ENCODE measurements at places on chromosomes 7 and 10.
A peak's percentile ranks its signal among the peaks of the same experiment; 100 is the strongest.

DNA sequence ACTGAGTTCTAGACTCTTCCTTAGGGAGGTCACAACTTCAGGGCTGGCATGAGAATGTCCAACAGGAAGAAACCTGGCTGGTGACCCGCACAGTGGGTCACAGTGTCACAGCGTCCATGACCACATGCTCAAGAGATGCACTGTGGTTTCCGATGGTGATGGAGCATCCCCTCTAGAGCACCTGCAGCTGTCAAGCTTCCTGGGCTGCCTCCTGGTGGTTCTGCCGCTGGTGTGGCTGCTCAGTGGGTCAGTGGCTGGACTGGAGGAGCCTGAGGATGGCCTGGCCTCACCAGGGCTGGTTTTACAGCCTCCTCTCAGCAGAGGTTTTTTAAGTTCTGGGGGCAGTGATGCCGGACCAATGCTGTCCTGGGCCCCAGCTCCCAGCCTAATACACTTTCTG is 149.3 kb downstream of the SH3PXD2A start:
- no peak for DNase-seq

- no peak for DNase-seq
These were observed 182.0 kb downstream of the RPS24 start for GRCh38 chr10:78215645-78216044.

DNA sequence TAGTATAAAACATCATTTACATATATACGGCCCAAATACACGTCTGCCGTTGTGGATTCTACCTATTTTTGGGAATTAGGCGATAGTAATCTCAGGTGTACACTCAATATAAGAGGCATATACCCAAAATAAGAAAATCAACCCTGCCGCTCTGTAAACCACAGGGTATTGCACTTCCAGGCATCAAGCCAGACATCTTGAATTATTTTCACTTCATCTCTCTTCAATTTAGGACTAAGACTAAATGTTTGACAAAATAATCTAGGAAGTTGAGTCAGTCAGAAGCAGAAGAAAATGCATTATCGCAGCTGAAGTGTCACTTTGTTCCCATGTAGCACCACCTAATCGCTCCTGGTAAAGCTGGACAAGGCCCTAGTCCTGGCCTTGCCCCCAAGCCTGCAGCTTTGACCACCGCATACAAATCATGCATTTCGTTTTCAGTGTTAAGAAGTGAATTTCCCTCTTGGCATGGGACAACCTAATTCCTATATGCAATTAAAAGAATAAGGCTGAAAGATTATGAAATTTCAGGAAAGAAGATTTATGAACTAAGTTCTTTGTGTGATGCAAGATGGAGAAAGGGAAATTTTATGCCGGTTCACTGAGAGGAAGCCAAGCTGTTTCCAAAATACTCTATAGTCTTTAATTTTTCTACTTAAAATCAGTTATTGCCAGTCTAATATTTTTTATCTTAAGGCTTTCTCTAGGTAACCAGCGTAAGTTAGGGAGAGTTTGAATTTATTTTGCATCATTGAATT is 26.0 kb downstream of the CABCOCO1 start:
- DNase-seq: no peak

DNA sequence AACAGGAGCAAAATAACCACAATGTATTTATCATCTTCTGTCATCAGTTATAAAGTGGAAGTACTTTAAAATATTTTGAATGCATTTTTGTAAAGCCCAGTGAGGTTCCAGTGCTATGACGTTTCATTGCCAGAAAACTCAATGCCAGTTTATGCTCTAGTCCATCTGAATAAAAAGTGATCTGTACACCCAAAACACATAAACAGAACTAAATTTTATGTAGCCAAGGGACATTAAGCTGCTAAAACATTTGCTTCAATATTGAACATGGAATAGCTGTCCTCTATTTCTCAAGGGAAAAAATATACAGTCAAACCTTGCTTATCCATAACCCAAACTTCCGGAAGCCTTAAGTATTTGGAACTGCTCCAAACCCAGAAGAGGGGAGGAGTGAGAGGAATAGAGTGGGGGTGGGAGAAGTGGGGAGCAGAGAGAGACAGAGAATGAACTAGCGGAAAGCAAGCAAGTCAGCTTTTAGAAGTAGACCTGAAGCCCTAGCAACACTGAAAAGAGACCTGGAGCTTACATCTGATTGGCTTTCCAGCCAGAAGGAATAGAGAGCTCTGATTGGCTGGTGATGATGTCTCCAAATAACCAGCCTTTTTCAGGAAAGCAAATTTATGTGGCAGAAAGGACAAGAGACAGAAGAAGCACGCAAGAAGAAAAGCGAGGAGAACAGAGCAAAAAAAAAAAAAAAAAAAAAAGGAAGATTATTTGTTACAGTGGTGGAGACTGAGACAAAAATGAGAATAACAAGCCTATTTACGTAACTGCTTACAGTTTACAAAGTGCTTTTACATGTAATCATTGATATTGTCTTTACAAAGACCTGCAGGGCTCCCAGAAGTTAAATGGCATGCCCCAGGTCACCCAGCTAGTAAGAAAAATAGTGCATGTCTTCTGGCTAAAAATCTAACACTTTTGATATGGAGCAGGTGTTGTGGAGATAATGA is 196.0 kb downstream of the RNLS start:
- DNase-seq: peak; percentile 37

GRCh38 chr7:116239434-116239833 is 29.1 kb downstream of the TES start:
- DNase-seq: no peak

DNA sequence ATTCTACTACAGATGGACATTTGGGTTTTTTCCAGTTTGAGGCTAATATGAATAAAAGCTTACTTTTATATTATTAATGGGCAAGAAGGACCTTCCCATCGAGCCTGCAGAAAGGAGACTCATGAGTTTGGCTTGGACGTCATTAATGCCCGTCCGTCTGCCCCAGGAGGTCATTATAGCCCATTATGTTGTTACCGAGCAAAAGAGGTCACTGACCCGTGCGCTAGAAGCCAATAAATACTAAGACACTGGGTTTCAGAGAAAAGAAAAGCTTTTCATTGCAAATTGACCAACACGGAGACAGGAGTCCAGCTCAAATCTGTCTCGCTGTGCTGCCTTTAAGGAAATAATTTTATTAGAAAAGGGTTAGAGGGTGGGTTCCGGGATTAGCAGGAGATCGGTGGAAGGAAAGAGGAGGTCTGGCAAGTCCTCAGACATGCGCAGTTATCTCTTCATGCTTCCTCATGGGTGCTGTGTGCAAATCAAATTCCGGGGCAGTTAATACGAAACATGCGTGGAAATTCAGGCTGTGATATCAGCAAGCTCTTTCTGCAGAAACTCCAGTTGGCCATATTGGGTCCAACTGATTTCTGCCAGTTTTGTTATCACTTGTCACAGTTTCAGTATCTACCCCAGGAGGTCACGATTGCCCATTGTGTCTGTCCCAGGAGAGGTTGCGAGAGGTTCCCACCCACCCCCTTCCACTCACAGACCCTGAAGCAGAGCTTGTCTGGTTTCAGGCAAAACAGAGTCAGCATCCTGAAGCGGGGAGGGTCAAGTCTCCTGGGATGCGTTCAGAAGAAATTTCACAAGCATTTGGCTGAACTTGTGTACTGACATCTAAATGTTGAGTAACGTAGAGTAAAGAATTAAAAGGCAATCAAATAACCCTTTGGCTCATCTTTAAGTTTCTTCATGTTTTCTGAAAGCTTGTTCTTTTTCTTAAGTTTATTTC is 1.1 kb upstream of the GALNTL5 start:
- no peak for DNase-seq

DNA sequence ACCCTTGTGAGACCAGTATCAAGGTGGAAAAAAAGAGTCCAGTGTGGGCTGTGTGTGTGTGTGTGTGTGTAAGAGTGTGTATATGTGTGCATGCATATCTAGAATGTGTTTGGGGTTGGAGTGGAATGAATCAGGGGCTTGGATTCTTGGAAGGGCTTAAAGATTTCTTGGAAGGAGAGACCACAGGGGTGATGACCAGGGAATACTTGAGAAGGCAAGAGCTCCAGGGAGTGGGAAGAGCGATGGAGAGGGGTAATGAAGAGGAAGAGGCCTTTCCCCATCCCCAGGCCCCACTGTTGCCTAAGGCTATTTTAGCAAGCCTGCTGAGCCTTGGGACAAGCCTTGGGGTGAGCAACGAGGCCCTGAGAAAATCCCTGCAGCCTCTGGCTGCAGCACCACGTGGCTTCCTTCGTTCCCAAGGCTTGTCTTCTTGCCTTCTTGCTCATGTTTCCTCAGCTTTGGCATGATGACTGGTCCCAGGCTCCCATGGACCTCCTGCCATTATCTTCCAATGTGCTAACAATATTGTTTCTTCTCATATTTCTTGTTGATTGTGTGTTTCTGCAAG is 663.4 kb downstream of the INHBA start:
- DNase-seq: no peak

DNA sequence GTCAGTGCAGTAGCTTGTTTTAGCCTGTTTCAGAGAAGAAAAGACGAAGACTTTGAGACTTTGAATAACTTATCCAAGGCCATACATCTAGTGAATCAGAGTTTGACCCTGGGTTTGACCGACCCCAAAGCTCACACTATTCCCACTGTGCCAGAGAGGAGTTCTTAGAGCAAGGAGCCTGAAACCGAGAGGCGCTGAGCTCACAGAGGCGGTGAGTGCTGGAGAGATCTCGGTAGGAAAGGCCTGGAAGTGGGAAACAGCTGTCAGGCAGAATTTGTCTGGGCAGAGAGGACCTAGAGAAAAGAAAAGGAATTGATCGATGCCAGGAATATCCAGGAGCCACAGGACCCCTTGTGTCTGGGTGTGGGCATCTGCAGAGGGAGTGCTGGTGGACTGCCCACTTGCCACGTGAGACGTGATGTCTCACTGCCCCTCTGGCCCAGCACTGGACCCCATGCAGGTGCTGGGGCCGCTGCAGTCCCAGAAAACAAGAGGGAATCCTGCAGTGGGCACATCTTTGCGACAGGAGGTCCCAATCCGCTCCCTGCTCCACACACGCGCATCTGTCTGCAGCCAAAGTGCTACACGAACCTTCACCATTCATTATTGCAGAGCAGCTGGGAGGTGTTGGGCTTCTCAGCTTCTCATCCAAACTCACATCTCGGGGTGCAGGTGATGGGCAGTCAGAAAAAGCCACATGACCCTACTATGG is 6.2 kb downstream of the CALML3 start:
- DNase-seq: no peak

All from NCI-H524 (cell line).